ENCODE measurements at places on chromosomes 6 and 20. TPM values are rescaled to one million over a fixed set of nuclear protein-coding genes. Genes with fewer than 3 reads are reported as not detected.

The FGD2 gene
- 8.0 TPM for total RNA-seq

The SRMS gene
- not detected for total RNA-seq

GRCh38 chr6:112259337-112259675 is 4.9 kb upstream of the LAMA4 start:
- no peak for DNase-seq

- DNase-seq = no peak
Measured at GRCh38 chr6:157596886-157597285, 215.9 kb downstream of the ZDHHC14 start.

The SLC25A27 gene
- 15.3 TPM for total RNA-seq

The SLC2A10 gene
- total RNA-seq = 1.9 TPM

- no peak for DNase-seq
Measured at GRCh38 chr20:41697861-41698559, 79.8 kb upstream of the CHD6 start.

The MACROD2 gene
- 3.5 TPM for total RNA-seq

The TRIM15 gene
- total RNA-seq = not detected

The OVOL2 gene
- not detected for total RNA-seq

The OR2H2 gene
- not detected for total RNA-seq

DNA sequence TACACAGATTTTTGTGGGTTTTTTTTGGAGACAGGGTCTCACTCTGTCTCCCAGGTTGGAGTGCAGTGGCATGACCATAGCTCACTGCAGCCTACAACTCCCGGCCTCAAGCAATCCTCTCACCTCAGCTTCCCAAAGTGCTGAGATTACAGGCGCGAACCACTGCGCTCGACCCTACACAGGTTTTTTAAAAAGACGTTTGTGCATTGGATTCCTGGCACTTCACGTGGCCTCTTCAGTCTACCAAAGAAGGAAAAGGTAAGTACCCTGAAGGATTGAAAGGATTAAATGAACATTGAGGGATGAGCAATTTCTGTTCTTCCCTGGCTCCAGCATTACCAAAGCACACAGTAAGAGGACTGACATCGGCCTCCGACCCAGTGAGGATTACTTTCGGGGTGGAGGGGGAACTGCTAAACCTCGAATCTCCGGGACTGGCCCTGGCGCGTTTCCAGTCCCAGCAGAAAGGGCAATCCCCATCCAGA is 556 bp upstream of the YWHAB start:
- no peak for DNase-seq

- DNase-seq = no peak
Measured at GRCh38 chr6:41098366-41098765, 25.6 kb downstream of the NFYA start.

DNA sequence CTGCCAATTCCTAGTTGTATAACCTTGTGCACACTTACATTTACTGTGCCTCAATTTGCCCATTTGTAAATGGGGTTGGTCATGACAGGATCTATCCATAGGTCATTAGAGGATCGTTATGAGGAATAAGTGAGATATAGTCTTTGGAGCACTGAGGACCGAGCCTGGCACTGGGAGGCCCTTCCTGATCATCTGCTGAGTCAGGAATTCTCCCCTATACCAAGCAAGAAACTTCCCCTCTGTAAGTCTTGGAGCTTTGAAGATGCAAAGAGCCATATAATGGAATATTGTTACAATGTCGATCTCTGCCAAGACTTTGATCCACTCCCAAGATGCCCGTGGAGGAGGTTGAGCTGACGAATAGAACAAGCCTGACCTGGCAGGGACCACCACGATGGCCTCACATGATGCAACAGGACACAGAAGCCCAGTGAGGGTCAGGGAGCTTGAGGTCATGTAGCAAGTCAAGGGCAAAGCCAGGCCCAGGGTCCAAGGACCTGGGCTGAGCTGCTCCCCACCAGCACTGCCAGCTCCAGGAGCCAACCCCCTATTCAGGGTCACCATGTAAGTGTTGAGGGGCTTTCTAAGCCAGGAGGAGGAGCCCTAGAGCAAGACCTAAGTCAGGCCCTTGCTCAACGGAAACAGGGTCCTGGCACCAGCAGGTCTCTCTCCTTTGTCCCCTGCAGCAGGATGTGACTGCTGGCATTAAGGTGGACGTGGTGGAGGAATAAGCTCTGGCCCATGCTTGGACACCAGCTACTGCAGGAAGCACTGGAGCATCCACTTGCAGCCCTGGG is 16.7 kb downstream of the PDRG1 start:
- DNase-seq = no peak

DNA sequence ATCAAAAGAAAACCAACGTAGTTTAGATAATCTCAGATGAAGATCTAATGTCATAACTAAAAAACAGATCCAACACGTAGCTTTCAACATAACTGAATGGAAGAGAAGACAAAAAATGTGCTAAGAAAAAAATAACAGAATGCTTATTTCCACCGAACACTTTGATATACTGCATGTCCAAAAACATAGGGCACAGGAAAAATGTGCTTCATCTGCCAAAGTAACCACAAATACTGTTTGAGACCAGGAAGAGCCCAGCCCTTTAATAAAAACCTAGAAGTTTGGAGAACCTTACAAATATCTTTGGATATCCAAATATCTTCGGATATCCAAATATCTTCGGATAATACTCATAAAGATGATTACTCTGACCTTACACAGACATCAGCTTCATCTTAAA is 19.8 kb downstream of the LAMA4 start:
- DNase-seq = no peak

DNA sequence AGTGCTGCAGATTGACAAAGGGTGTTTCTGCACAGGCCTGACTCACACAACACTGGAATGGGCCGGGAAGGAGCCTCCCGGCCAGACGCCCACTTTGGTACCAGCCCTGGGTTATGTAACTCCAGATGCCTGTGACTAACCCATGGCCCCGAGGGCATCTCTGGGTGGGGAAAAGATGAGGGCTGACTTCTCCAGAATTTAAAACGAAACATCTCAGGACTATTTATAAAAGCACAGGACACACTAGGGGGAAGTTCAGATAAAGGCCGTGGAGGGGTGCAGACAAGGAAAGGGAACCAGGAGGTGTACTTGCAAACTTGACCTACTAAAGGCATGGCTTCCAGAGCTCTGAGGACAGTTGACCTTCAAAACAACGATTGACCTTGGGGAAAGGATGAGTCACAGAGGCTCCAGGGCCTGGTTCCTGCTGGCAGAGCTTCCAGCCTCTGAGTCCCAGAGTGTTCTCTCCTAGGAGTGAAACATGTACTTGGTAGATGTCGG is 196.9 kb downstream of the NFATC2 start:
- DNase-seq = no peak

- DNase-seq = no peak
Measured at GRCh38 chr6:125124049-125124669, 29.4 kb upstream of the TPD52L1 start.

Data from left ventricle myocardium superior (tissue), 1 donor.